Activated T-helper 1 cell treated with anti-CD3 and anti-CD28 coated beads, Interleukin-2, amount 50 U/mL, for 16 hours (primary cell): ENCODE measurements at places on chromosomes 2 and 18.

- no peak for DNase-seq
Measured at GRCh38 chr18:25033747-25034471, 318.1 kb downstream of the ZNF521 start.

DNA sequence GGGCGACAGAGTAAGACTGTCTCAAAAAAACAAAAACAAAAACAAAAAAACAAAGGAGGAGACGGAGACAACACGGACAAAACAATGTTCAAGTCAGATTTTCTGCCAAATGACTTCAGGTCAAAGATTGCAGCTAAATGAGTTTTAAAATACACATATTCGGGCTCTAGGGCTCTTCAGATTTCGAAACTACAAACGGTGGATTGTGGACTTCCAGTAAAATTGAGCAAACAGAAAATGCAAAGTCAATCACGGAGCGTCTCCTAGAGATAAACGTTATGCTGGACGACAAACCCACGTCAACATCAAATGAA, 558 bp downstream of the MRPS5 start:
- no peak for DNase-seq

DNA sequence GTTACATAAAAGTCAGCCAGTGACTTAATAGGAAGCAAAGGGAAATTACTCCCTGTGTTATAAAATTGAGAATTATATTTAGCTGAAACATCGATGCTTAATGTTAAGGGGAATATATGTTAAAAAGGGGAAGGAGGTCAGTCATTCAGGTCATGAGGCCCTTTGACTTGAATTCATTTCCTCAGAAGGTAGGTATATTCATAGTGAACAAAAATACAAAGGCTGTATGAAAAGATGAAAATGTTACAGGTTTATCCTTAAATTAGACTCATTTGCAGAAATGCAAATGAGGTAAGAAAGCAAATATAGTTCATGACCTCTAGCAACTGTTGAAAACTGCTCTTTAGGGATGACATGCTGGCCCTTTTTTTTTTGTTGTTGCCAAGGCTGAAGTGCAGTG, 20.8 kb downstream of the MSH6 start:
- DNase-seq: no peak

- DNase-seq: no peak
Measured at GRCh38 chr2:181780657-181781056, 100.3 kb upstream of the NEUROD1 start.

DNA sequence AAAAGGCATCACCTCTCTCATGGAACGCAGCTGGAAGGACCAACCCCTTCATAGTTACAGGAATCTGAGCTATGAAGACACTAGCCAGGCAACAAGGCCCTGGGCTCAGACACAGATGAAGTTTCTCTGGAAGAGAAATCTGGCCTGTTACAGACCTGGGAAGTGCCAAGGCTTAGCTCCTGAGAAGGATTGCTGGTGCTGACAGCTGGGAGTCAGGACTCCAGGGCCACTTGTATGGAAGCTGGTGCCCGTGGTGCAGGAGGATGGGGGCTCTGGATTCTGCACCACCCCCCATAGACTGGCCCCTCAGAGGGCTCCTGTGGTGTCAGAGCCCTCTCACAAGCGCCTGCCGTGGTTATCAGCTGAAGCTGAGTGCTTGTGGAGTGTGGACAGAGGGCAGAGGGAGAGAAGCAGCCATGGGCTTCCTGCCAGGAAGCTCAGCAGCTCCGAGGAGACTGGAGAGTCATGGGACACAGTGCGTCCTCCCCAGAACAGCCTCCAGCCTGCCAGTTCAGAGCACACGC, 87.3 kb upstream of the LCLAT1 start:
- no peak for DNase-seq

GRCh38 chr18:68299906-68300305, 415.0 kb downstream of the TMX3 start:
- no peak for DNase-seq

DNA sequence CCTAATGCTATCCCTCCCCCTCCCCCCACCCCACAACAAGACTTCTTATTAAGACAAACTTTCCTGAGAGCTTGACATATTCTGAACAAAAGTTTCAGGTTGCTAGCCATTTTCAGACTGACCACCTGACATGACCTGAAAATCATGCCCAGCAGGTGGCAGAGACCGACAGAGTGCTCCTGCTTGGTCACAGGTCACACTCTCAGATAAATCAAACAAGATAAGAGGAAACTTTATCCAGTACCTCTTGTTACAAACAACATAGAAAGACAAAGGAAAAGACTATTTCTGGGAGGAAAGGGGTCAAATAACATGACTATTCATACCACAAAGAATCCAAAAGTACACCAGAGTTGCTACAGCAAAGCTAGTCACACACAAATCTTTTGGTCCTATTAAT, 107.4 kb downstream of the TMEM200C start:
- DNase-seq: no peak

GRCh38 chr2:50866626-50867025, 165.3 kb downstream of the NRXN1 start:
- no peak for DNase-seq

GRCh38 chr18:61368001-61368400, 34.8 kb downstream of the CDH20 start:
- DNase-seq: no peak

DNA sequence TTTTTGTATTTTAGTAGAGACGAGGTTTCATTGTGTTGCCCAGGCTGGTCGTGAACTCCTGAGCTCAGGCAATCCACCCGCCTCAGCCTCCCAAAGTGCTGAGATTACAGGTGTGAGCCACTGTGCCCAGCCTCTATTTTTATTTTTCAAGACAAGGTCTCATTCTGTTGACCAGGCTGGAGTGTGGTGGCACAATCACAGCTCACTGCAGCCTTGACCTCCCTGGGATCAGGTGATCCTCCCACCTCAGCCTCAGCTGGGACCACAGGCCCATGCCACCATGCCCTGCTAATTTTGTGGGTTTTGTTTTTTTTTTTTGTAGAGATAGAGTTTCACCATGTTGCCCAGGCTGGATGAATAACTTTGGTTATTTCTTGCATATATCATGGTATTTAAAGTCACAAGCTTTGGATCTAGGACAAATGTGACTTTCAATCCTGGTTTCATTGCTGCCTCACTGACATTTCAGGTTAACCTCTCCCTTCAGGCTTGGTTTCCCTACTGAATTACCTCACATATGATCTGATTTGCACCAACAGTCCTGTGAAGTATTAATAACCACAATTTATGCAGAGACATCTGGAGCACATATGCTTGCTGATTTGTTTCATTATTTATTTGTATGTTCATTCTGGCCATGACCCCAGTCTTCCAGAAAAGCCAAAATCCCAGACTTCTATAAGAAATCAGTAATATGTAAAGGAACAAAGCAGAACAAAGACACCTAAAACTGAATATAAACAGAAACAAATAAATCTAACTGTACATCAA, 17.5 kb upstream of the RAB31 start:
- DNase-seq: no peak

DNA sequence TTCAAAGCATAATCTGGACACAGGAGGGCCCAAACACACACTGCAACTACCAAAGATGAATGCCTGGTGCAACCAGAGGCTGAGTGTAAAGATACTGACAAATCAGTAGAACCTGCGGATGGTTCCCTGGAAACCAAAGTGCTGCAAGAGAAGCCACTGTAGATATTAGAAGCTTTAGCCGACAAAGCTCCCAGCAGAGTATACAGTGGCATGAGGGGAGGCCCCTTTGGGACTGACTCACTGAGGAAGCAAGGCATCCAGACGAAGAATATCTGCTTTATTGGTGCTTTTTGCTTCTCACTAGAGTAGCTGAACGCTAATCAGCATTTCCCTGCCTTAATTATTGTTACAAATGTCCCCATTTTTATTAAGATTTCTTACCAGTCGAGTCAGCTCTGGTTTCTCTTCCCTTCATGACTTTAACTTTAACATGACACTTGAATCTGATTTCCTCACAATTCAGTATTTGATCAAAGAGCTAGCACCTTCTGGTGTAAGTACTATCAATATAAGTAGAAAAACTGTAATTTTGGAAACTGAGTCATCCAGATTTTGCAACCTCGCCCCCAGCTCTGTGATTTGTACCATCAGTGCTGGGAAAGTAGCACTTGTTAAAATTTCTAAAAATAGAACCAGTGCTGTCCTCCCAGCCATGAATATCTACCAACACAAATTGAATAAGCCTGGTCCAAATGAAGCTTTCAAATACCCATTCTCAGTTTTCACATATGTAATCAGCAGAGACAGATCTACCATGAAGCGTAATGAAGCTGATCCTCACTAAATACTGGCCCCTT, 34.2 kb downstream of the FIGN start:
- DNase-seq: no peak

GRCh38 chr18:62328586-62329525, 3.7 kb downstream of the TNFRSF11A start:
- DNase-seq: no peak

GRCh38 chr2:144330951-144331673, 188.8 kb downstream of the ZEB2 start:
- DNase-seq: no peak

DNA sequence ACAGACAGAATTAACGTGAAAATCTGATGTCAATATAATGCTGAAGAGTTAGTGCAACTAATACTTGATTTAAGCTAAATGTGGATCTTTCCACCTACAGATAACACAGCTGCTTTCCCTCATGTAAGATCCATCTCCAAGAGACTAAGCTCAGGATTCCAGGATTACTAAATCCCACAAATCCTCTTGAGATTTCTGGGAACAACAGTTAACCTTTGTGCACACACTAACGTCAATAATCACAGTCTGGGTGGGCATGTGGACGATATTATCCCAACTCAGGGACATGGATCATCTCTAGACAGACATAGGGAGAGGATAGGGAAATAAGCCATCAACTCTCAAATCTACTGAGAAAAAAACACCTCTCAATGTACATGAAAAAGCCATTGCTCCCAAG, 432.6 kb downstream of the SATB2 start:
- no peak for DNase-seq

DNA sequence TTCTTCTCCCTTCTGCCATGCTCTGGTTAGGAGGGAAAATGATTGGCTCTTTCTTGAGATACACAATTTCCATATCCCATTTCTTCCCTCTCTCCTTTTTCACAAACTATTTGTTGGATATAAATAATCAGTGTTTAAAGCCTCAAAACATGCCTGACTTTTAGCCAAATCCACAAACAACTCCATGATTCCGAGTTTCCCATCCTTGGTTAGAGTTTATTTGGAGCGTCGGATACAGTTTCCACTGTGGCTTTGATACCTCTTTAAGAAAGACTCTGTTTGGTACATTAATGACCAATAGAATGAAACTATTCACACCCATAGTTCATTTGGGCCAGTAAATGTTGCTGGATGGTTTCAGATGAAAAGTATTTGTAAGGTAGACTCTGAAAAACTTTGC, 5.9 kb upstream of the FHL2 start:
- no peak for DNase-seq

GRCh38 chr2:55106148-55106547, 55.9 kb upstream of the RTN4 start:
- DNase-seq: no peak

DNA sequence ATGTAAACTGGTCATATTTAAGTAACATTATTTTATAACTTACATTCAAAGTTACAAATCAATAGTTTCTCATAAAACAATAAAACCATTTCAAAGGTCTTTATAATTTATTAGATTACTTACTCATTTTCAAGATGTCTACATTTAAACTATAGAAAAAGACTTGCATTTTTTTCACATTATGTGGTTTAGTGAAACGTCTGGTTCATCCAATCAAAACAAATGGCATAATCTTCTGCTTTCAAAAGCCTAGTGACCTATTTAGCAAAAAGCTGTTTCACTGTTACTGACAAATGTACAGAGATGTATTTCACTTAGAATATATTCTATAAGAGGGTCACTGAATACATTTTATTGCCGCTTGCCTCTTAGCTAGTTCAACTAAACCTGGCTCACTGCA, 49.3 kb upstream of the MCM6 start:
- no peak for DNase-seq

DNA sequence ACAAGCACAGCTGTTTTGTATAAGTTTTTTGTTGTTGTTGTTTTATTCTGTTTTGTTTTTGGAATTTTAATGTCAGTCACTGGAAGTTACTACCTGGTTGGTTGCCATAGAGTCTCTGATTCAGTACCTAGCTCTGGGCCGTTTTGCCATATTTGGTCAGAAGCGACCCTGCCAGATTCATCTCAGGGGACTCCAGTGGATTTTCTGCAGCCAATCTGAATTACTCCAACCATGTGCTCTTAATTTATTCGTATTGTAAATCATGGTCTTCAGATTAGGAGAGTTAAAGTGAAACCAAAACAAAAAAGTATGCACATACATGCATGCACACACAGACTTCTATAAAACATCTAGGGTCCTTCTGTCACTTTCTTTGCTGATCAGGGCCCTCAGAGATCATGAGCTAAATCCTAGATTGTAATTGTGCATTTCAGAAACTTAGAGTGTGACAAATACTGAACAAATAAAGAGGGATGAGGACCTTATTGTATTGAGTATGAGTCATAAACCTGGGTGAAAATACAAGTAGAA, 317.4 kb upstream of the UBE2E3 start:
- no peak for DNase-seq

- DNase-seq: no peak
Measured at GRCh38 chr2:70552501-70553333, 909 bp downstream of the TGFA start.

- no peak for DNase-seq
Measured at GRCh38 chr18:78833833-78834232, 145.8 kb upstream of the SALL3 start.

- no peak for DNase-seq
Measured at GRCh38 chr18:34639687-34640086, 70.4 kb upstream of the DTNA start.

GRCh38 chr2:16216558-16216945, 276.2 kb downstream of the MYCN start:
- DNase-seq: no peak

GRCh38 chr2:105315314-105315713, 14.2 kb downstream of the TGFBRAP1 start:
- DNase-seq: no peak

DNA sequence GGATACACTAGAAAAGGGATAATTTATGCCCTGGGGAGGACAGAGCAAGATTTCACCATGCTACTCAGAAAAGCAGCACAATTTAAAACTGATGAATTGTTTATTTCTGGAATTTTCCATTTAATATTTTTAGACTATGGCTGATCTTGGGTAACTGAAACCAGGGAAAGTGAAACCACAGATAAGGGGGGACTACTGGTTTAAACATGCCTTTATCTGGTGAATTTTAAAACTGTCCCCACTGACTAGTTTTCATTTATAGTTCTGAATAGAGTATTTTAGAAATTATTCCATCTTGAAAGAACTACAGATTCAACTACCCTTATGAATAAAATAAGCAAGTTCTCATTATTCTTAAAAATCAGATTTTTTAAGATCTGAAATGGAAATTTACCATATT, 15.0 kb downstream of the NFU1 start:
- no peak for DNase-seq

GRCh38 chr2:69100220-69100723, 87.3 kb downstream of the ANTXR1 start:
- DNase-seq: no peak

DNA sequence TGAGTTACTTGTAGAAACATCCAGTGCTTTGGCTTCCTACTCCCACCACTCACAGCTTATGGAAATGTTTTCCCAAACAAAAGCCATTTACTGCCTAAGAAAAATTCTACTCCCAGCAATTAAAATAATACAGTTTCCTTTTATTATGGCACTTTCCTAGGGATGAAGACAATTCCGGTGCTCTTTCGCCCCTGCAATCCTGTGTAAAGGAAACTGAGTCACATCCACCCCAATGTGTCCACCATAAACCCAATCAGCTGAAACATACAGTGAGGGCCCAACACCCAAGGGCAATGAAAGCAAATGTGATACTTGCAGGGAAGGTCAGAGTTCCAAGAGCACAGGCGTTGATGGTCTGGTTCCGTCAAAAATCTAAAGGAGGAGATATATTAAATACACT, 62.0 kb upstream of the ST3GAL5 start:
- DNase-seq: no peak
